Stomach (tissue), 19 donors: ENCODE measurements at places on chromosomes 6 and 20. TPM values are rescaled to one million over a fixed set of nuclear protein-coding genes. Genes with fewer than 3 reads are reported as not detected.
A peak's percentile ranks its signal among the peaks of the same experiment; 100 is the strongest.

DNA sequence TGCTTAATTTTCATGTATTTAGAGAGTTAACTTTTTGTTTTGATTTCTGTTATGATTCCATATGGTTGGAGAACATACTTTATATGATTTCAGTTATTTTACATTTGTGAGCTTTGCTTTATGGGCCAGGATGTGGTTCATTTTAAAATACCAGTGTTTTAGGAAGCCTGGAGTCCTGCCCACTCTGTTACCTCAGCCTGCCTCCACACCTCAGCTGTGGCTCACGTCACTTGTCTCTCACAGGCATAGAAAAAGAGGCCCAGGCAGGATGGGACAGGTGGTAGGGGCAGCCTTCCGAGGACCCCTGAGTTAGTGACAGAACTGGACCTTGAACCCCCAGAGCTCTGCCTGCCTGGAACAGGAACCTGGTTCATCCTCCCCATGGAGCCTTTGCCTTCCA lies 16.0 kb downstream of the PSMF1 start:
- DNase-seq = no peak

DNA sequence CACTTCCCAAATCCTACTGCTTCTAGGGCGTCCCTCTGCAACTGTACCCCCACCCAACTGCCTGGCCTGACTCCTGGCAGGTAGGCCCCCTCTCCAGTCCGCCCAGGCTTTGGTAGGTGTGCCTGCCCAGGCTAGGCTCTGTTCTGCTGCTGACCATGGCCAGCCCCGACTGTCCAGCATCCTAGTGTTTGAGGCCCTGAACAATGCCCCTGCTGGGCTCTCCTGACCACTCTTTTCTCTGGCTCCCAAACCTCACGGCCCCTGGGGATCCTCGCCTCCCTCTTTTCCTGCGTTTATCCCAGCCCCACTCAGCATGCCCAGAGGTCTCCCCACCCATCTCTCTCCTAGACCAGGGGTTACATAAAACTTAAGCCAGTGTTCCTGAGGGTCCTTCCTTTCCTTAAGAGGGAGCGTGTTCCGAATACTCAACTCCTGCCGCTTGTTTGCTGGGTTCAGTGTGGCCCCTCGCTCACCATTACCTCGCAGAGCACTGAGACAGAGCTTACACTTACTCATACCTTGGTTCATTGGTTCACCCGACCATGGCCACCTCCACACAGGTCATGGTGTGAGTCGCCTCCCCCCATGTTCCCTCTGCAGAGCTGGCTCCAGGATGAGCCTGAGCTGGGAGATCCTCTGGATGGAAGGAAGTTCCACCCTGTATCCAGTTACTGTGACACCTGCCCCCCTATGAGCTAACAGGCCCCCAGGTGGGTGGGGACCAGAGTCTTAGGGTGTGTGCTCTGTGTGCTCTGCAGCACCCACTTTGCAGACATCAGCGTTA lies 21.0 kb upstream of the MYT1 start:
- no peak for DNase-seq

DNA sequence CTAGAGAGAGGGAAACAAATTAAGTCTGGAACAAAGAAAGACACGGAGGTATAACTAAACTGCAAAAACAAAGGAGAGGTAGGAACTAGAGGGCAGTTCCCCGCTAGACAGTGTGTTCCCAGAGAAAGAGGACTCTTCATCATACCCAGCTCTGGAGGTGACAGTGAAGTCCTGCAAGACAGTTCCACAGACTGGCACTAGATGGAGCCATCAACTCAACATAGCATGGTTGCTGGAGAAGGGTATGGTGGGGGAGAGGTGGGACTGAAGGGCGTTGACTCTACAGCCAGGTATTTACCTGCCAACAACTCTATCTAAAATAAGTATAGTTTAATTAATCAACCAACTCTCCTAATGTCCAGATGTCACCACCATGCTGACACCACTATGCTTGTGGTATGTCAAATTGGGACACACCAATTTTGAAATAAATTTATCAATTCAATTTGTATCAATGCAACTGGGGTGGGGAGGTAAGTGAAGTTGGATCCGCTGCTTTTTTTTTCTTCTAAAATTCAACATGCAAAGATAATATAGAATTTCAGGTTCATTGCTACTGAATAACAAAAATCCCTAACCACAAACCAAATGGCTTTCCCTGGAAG lies 9.7 kb downstream of the BACH2 start:
- peak; percentile 58 for DNase-seq

DNA sequence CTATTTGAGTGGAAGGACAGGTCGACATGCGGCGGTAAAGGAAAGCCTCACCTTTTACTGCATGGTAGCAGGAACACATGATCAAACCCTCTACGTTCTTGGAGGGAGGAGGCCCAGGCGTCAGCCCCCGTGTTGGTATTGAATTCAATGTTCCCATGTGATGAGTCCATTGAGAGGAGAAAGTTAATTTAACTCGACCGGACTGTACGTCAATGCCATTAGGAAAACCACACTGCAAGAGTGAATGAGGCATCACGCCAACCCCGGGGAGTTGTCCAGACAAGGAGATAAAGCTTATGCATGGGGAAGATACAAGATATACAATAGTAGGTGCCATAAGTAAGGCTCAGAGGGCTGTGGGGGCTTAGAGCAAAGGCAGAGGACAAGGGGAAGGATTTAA lies 213.9 kb upstream of the ECI2 start:
- no peak for DNase-seq

DNA sequence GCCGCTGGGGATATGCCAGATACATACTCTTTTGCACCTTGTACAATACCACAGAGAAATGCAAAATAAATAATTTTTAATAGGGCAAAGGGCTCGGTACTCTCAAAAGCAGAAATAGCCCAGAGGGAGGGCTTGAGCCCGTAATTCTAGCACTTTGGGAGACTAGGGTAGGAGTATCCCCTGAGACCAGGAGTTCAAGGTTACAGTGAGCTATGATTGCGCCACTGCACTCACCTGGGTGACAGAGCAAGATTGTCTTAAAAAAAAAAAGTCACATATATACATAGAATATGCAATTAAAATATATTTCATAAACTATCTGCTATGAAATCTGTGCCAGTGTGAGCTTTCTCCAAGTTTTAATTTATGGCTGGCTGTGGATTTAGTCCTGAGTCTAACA lies 818 bp upstream of the TRMT11 start:
- DNase-seq = no peak

- DNase-seq = no peak
These were observed 59.2 kb upstream of the SLC32A1 start for GRCh38 chr20:38665094-38665493.

GRCh38 chr6:106674541-106675229 lies 45.3 kb downstream of the QRSL1 start:
- no peak for DNase-seq

- no peak for DNase-seq
These were observed 12.5 kb upstream of the THBD start for GRCh38 chr20:23061734-23062561.

DNA sequence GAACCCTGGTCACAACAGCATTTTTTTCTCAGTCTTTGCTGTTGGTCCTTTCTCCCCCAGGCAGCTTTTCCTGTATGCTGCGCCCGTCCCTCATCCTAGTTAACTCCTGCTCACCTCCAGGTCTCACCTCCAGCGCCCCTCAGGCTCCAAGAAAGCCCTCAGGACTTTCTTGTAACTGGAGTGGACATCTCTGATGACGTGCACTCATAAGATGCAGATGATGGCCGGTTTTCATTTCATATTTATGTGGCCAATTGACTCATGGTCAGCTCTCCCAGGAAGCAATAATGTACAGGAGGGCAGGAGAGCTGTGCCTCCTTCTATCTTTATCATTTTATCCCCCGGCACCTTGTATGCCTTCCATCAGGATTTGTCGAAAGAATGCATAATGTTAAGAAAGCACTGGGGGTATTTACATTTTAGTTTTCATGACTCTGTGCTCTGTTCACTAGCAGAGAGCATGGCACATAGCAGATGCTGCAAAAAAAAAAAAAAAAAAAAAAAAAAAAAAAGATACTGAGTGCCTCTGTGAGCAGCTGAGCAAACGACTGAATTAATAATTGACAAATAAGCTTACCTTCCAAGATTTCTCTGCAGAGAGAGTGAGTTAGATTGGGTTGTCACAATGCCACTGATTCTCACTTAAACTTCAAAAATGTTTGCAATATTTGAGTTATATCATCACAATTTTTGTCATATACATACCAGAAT lies 170.2 kb downstream of the DOK5 start:
- DNase-seq = no peak

DNA sequence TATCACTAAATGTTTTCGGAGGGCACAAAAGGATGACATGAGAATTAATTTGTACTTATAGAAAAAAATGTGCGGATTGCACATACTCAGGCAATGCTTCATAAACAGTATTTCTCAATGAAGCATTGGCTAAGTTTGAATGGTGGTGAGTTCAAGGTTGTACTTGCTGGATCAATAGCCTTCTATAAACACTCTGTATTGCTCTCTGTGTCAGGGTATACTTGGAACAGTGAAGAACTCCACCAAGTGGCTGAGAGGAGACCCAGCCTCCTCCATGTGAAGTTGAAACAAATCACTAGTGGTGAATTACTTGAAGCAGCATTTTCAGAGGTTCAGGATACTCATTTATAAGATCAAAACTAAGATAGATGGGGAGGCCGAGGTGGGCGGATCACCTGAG lies 360.6 kb downstream of the RIMS1 start:
- DNase-seq = peak; percentile 3

DNA sequence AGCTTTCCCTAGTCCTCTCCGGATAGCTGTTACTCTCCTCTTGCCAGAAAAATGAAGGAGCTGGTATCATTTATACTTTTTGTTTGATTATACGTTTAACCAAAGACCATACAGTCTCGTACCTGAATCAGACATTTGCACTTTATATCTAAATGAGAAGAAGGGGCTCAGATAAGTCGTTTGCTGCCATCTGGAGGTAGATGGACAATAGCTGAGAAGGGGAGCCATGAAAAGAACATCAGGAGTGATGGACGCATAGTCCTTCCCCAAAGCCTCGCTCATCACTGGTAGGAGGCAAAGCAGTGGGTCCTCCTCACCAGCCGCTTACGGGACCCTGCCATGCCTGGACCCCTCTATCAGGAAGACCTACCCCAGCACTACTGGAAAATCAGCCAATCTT lies 45.4 kb downstream of the RPF2 start:
- DNase-seq = no peak

GRCh38 chr6:112362812-112363570 lies 15.9 kb downstream of the RFPL4B start:
- no peak for DNase-seq

DNA sequence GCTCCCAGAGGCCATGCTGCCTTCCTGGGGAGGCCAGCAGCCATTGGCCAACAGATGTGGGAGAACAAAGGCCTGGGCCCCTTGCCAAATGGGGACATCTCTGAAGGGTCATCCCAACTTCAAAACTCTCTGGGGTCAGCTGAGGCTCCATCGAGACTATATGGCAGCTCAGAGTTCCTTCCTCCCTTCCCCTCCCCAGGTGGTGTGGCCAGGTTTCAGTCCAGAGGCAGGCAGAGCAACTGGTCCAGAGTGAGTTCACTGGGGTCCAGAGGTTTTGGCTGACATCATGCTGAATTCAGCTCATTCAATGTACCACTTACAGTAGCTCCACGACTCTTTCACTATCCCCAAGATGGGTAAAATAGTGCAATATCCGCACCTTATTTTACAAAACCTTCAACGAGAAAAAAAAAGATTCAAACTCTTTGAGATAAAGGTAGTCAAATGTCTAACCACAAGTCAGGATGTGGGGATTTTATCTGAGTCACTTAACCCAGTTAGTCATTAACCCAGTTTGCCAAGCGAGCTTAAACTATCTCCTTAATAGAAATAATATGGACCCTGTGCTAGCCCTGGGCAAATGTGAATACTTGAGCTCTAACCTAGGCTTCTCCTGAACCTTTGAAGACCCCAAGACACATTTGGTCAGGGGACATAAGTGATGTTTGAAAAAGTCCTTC lies 108.4 kb upstream of the PLEKHG1 start:
- DNase-seq = no peak

- DNase-seq = no peak
These were observed 714.8 kb downstream of the EPM2A start for GRCh38 chr6:145020543-145020942.

- DNase-seq = no peak
These were observed 485.2 kb downstream of the GRIK2 start for GRCh38 chr6:101878554-101879276.

GRCh38 chr6:134436950-134437349 lies 119.0 kb upstream of the SGK1 start:
- no peak for DNase-seq

GRCh38 chr20:2524709-2525506 lies 11.5 kb upstream of the TMC2 start:
- DNase-seq = peak; percentile 36

DNA sequence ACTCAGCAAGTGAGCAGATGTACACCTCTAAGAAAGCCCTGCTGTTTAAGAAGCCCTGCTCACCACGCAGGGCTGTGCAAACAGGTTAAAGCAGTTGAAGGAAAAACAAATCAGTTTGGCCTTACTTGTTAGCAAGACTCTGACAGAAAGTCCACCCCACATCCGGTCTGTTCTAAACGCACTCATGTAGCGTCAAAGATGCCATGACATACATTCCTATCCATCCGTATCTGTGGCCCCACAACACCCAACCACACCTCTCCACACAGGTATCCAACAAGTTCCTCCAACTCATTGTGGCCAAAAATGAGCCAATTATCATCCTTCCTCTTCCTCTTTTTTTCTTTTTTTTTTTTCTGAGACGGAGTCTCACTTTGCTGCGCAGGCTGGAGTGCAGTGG lies 22.8 kb upstream of the RAB22A start:
- DNase-seq = no peak

- DNase-seq = no peak
These were observed 147.0 kb downstream of the SYNDIG1 start for GRCh38 chr20:24616258-24617079.

- DNase-seq = no peak
These were observed 919.6 kb upstream of the MAP3K7 start for GRCh38 chr6:91506509-91506908.

GRCh38 chr20:17940224-17940971 lies 28.2 kb downstream of the SNX5 start:
- no peak for DNase-seq

- DNase-seq = no peak
These were observed 11.8 kb upstream of the CCN5 start for GRCh38 chr20:44703183-44703925.

- DNase-seq = no peak
These were observed 6.0 kb downstream of the ASF1A start for GRCh38 chr6:118899948-118900347.

DNA sequence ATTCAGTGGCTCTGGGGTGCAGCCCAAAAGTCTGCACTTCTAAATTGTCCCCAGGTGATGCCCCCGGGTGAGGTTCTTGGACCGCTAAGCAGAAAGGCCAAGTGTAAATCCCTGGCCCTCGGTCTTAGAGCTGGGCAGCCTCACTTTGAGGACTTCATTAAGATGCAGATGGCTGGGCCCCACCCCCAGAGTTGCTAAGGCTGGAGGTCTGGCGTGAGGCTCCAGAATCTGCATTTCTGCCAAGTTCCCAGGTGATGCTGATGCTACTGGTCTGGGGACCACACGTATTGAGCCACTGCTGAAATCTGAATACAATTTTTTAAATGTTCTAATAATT lies 735 bp upstream of the SLC23A2 start:
- no peak for DNase-seq

The PACRG gene
- total RNA-seq = 3.7 TPM

The DSP gene
- total RNA-seq = 121 TPM

The PI16 gene
- 10.4 TPM for total RNA-seq

The OR2B2 gene
- total RNA-seq = not detected

The VSX1 gene
- total RNA-seq = not detected

The HUS1B gene
- not detected for total RNA-seq

The PACSIN1 gene
- total RNA-seq = not detected

The BHLHE23 gene
- total RNA-seq = not detected

The AVP gene
- not detected for total RNA-seq
